ENCODE measurements at places on chromosomes 16 and 17.

- DNase-seq: no peak
Observed at GRCh38 chr16:68395167-68395786, 53.0 kb downstream of the SMPD3 start.

GRCh38 chr16:397736-398332, 835 bp downstream of the NME4 start:
- DNase-seq: peak; percentile 77

GRCh38 chr16:87661561-87661960, 59.3 kb downstream of the JPH3 start:
- DNase-seq: no peak

DNA sequence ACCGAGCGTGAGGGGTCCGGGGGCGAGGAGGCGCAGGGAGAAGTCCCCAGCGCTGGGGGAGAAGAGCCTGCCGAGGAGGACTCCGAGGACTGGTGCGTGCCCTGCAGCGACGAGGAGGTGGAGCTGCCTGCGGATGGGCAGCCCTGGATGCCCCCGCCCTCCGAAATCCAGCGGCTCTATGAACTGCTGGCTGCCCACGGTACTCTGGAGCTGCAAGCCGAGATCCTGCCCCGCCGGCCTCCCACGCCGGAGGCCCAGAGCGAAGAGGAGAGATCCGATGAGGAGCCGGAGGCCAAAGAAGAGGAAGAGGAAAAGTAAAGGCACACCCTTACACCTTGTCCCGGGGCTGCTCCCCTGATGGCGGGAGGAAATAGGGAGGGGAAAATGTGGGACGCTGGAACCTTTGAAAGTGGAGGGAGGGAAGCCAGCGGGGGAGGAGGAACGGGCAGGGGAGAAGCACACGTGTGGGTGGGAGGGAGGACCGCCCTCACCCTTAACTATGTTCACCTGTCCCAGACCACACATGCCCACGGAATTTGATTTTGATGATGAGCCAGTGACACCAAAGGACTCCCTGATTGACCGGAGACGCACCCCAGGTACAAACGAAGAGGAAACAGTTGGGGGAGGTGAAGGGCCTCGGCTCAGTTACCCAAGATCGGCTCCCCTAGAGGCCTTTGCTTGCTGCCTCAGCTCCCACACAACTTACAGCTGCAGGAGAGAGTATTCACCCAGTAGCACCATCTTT, 916 bp downstream of the PAGR1 start:
- peak; percentile 94 for DNase-seq

GRCh38 chr17:77831474-77832179, 126.9 kb upstream of the TNRC6C start:
- DNase-seq: peak; percentile 34

GRCh38 chr17:81200695-81201580, 21.8 kb downstream of the CEP131 start:
- peak; percentile 52 for DNase-seq

DNA sequence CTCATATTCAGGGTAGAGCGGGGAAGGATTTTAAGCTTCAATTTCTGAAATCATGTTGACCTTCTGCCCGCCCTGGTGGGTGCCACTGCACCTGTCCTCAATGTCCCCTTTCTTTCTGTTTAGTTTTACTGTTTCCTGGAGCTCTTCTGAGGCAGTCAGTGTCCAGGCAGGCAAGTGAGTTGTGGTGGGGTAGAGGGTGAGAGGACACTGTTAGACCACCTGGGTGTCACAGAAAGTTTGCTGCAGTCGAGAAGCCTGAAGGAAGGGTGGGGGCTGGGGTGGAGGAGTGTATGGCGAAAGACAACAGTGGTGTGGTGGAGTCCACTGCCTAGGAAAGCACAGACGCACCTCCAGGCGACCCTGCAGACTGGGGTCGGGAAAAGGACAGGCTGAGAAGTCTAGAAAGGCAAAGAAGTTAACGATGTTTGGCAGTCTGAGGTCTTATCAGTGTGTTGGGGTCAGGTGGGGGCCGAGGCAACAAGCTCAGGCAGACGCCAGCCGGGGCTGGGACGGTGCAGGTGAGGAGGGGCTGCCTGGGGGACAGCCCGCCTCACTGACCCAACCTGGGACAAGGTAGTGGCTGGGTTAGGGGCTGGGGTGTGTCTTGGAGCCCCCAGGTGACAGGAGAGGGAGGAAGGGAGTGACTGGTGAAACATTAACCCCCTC, 23.3 kb upstream of the HOXB13 start:
- DNase-seq: no peak

GRCh38 chr17:69228576-69228975, at the start of gene ABCA10:
Gene ABCA10, minus strand, starts transcription at chr17:69228824. Its CDS starts 3,466 bp downstream, at chr17:69225358.
- DNase-seq: no peak

DNA sequence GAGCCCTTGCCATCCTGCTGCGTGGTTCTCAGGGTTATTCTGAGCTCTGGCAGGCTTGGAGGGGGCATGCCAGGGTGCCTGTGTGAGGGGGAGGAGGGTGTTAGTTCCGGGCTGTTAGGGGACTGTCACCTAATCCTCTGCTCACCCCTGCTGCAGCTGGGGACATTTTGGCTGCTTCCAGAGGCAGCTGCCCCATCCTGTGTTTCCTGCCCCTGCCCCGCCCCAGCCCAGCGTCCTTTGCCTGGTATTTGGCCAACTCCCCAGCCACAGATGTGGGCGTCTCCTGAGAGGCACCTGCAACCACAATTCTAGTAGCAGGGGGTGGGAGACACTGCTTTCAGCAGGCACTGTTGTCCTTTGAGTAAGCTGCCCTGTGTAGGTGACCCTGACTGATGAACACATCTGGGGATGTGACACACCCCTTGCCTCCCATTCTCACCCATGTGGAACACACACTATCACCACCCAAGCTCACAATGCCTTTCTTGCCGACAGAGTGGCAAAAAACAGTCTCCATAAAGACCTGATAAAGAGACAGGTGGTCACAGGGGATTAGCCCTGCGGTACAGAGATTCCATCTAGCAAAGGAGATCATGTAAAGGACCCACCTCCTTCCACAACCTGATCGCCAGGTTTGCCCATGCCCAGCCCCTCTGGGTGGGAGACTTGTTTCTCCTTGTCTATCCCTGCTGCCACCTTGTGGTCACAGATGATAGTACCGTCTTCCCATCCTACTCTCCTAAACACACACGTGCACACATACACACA, at the start of gene CHRNE:
CHRNE (minus strand) TSS at position 48 of the 768 bp plus-strand sequence; CDS start at position 13, 35 bp downstream.
- peak; percentile 84 for DNase-seq

DNA sequence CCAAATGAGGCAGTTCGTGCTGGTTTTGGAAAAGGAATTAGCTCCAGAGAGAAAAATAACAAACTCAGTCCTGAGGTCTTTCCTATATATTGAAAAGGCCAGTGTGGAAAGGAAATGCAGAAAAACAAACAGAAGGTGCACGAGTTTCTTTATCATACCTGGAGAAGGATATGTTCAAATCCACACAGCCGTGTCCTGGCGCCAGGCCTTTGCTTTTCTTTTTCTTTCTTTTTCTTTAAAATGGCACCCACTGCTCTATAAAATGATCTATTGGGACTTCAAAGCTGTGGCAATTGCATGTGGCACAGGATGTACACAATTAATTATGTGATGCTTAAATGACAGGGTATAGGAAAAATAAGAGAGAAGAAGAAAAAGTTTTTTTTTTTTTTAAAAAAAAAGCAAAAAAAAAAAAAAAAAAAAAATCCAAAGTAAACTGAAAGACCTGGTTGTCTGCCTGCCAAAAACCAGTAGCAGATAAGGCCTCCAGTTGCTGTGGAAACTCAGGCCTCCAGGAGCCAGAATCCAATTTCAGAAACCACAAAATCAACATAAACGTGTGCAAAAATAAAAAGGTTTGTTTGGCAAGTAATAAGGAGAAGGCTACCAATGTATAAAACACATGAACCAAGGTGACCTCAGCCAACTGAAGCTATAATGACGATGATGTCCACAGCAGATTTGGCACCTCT, 957.6 kb upstream of the SOX9 start:
- no peak for DNase-seq

DNA sequence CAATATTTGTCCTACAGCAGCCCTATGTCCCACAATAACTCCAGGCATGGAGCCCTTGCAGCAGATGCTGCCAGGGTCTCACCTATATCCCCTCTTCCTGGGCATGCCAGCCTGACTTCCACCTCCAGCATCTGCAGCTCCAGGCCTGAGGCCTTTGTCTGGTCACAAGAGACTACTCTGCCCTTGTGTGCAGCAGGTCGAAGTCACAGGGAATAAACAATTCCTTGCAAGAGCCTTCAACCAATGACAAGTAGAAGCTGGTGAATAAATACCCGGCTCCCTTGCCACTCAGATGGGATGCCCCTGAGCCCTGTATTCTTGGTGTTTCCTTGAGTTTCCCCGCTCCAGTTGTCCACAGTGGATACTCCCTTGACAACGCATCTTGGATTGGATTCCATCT, 23.0 kb downstream of the CES1 start:
- no peak for DNase-seq

- no peak for DNase-seq
Observed at GRCh38 chr17:59001158-59001814, 105.4 kb downstream of the TRIM37 start.
